Memory B cell (primary cell): ENCODE measurements at places on chromosomes 1 and 21.

- DNase-seq = no peak
Measured at GRCh38 chr1:10867914-10868598, 71.6 kb upstream of the CASZ1 start.

DNA sequence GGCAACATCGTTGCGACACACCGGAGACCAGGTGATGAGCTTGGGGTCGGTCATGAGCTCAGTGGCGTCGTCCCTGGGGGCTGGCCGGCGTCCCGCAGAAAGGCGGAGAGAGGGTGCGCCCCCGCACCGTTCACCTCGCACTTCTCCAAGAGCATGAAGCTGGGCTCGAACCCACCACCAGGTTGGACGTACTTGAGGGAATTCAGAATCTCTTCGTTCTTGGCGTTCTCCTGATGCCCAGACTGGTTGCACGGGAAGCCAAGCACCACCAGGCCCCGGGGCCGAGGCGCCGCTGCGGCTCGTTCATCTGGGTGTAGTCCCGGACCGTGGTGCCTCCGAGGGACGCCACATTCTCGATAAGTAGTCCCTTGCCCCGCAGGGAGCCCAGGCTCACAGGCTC, 176.6 kb upstream of the ADAMTS5 start:
- no peak for DNase-seq

GRCh38 chr1:241357366-241358340, 648 bp upstream of the RGS7 start:
- DNase-seq = no peak

GRCh38 chr1:156503698-156504437, 3.3 kb upstream of the MEF2D start:
- DNase-seq = no peak

DNA sequence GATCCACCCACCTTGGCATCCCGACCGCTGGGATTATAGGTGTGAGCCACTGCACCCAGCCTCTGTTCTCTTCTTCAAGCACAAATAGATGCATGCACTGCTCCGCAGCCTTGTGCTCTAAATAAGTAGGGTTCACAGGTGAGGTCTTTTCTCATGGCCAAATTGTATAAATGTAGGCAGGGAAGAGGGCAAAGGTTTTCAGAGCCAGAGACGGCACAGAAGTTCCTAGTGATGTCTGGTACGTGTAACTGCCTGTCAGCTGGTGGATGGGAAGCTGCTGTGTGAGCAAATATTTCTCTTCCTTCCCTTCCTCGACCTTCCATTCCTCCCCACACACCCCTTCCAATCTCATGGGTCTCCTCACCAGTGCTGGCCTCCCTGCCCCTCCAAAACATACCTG, 70.8 kb upstream of the FAM20B start:
- no peak for DNase-seq

GRCh38 chr1:208559597-208560329, 315.6 kb upstream of the PLXNA2 start:
- no peak for DNase-seq

- DNase-seq = no peak
Measured at GRCh38 chr1:58406301-58407071, 140.0 kb downstream of the OMA1 start.

GRCh38 chr1:92040971-92041370, 11.2 kb downstream of the EPHX4 start:
- no peak for DNase-seq

DNA sequence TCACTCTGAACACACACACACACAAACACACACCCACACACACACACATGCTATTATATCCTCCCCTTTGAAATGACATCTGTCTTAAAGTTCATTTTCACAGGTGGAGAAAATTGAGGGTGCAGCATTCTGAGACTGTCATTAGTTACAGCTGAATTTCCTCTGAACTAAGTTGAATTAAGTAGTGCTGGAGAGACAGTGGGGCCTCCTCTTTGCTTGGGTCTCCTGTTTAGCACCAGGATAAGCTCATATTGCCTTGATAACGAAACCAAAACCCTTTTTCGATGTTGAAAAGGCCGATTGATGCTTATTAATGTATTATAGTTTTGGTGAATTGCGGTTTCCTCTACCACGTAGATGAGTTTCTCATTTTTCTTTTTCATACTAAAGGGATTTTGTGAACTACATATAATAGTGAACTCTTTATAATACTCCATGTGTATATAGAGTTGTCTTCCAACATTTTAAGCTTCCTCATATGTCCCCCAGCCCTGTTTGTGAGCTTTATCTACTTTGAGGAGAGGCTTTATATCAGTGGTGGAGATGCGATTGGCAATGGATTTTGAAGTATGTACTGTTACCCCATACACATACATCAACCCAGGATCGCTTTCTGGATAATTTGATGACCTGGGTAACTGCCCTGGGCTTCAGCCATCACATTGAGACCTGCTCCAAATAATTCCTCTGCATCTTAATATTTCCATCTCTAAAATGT, 17.4 kb downstream of the DYNLT5 start:
- no peak for DNase-seq

- no peak for DNase-seq
Measured at GRCh38 chr1:109269212-109269980, 13.5 kb downstream of the PSRC1 start.

DNA sequence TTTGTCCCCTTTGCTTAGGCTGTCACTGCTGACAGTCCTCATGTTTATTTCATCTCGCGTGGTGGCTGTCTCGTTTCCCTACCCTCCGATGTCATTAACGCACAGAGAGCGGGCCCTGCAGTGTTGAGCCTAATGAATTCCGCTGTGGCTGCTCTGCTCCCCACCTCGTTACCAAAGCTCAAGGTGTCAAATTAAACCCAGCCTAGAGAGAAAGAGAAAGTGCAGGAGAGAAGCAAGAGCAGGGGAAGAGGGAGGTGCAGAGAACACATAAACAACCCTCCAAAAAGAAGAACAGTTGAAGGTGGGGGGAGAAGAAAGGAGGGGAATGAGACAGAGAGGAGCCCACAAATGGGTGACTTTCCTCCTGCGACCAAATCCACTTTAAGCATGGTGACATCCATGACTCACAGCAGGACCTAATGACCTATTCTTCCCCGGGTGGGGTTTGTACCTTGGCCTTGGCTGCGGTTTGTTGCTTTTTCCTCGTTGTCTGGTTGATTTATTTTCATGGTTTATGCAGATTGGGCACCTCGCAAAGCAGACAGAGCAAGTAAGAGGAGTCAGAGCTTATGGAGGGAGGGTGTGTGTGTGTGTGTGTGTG, 92.5 kb downstream of the PBX1 start:
- no peak for DNase-seq

DNA sequence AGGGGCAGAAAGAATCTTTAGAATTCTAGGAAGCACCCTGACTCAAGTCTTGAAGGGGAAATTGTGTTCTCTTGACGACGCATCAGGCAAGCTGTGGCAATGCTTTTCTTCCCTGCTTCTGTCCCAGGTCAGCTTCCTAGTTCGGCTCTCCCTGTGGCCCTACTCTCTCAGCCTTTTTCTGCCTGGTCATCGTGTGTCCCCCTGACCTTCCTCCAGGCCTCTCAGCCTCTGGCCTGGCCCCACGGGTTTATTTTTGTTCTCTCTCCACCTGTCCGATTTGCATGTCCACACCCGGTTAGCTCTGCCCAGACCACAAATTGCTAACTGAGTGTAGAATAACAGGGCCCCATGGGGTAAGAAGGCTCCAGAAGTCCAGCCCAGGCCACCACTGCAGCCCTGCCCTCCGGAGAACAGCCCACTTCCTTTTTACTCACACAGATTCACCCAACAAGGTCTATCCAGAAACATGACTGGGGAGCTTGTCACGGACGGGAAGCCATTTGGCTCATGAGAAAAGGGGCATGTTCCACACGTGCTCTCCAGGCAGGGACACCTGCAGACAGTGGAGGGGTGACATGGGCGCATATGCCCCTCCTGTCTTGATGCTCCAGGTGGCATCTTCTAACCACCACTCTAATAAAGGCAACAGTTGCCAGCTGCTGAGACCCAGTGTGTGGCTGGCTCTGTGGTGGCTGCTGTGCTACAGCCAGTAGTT, 9.8 kb downstream of the KCNN3 start:
- DNase-seq = no peak

DNA sequence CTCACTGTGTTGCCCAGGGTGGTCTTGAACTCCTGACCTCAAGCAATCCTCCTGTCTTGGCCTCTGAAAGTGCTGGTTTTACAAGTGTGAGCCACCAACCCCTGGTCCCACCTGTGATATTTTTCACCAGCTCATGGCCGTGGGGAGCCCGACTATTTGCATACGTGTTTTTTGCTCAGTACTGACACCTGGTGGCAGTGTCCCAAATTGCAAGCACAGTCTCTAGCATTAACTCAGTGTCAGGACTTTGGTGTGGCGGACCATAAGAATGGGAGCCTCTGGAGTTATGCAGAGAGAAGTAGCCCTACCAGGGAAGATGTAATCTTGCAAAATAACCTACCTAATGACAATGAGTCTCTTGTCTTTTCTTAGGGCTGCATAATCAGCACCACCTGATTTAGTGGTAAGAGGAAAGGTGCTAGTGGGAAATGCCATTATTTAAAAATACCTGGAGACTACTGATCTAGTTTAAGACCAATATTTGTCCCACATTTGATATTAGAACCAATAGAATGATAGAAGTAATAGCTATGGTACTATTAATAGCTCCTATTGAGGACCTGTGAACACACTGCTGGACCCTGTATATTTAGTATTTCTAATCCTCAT, 305.4 kb downstream of the DISC1 start:
- DNase-seq = peak; percentile 8

DNA sequence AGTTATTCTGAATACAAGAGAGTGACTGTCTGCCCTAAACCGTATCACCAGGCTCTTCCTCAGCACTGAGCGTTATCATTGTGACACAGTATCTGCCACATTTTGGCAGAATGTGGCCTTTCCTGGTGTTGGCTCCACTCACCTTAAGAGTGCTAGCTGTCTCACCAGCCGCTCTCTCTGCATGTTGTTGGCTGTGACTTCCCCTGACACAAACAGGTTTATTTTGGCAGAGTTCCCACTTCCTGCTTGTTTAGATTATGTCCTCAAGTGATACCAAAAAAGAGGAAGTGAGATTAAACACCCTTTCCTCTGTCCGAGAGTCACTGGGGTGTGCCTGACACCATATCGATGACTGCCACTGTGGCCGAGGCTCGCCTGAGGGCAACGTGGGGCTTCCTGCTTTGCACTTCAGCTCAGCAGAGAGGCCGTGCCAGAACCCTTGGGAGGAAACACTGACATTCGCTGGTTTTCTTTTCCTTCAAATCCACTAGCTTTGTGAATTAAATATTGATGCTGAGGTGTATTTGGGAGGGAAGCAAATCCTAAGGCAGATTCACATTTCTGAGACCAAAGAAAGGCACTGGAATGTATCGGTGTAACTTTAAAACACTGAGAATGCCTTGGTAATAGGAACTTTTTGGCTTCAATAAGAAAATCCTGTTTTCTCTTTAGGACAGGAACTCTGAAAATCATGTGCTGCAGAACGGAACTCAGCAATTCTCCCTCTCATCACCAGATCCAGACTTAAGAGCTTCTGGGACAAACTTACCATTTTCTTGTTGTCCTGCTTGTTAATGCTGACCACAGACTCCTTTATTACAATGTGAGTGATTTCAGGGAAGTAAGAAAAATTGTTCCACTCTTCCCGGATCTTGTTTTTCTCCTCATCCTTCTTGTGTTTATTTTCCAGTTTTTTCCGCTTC, 102.1 kb downstream of the JAK1 start:
- DNase-seq = peak; percentile 84

- no peak for DNase-seq
Measured at GRCh38 chr1:186456729-186457255, 4.1 kb downstream of the PDC start.

DNA sequence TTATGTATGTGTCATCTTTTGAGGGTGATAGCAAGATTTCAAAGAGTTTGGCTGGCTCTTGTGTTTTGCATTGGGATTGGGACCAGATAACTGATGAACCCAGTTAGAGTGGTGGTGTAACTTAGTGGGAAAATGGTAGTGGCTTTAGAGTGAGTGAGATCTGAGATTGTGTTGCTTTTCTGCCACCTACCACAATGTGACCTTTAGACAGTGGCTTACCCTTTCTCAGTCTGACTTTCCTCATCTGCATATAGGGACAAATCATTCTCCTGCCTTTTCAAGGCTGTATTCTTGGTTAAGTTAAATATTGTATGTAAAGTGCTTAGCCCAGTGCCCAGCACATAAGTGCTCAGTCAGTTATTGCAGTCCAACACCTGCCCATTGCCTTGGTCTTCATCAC, 31.3 kb downstream of the CENPF start:
- DNase-seq = no peak

DNA sequence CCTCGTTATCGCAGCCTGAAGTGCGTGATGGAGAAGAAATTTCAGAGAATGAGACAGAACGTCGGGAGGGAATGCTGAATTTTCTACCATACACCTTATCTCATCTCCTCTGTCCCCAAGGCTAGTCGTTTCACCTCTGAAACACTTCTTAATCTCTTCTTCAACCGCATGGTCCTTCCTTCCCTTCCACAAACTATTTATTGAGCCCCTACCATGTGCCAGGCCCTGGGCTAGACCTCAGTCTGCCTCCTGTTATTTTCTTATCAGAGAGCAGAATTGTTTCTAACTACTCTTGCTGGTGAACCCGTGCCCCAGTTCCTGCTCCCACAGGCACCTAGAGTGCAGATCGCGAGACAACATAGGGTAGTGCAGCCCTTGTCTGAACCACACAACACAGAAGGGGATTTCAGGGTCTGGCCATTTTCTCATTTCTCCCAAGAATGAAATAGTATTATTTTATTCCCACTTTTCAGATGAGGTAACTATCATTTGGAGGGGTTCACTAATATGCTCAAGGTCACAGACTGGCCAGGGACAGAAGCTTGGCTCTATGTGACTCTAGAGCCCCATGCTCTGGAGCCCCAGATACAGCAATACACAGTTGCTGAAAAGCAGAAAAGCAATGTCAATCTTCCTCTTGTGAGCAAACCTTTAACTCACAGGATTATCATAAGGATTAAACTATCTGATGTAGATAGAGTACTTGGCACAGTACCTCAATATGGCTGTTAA, 598 bp upstream of the ADIPOR1 start:
- DNase-seq = no peak

GRCh38 chr1:46171871-46172270, 3.0 kb upstream of the TSPAN1 start:
- DNase-seq = no peak

- no peak for DNase-seq
Measured at GRCh38 chr1:101820071-101820470, 176.7 kb downstream of the OLFM3 start.

- no peak for DNase-seq
Measured at GRCh38 chr21:33238565-33239255, 9.0 kb downstream of the IFNAR2 start.

- DNase-seq = no peak
Measured at GRCh38 chr1:10128101-10128765, 82.1 kb upstream of the KIF1B start.

GRCh38 chr1:177488722-177489121, 318.0 kb downstream of the BRINP2 start:
- no peak for DNase-seq

GRCh38 chr1:112840631-112841624, 115.1 kb downstream of the SLC16A1 start:
- no peak for DNase-seq
